ENCODE measurements at places on chromosomes 11 and 22.
A peak's percentile ranks its signal among the peaks of the same experiment; 100 is the strongest.

GRCh38 chr11:12802418-12803085, 128.3 kb downstream of the TEAD1 start:
- DNase-seq: peak; percentile 76

DNA sequence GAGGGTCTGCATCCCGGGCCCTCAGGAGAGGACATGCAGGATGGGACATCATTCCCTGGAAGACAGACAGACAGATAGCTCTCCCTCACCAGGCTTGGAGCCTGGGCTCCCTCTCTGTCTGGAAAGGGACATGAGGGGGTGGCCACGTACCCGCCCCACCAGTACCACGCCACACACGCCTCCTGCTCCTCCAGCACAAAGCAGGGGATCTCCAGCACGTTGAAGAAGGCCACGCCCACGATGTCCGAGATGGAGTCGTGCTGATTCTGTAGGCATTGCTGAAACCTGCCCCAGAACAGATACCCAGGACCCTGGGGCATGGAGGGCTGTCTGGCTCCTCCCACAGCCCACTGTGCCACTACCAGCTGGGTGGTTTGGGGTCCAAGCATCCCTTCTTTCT, 2.2 kb downstream of the PLA2G3 start:
- DNase-seq: no peak

DNA sequence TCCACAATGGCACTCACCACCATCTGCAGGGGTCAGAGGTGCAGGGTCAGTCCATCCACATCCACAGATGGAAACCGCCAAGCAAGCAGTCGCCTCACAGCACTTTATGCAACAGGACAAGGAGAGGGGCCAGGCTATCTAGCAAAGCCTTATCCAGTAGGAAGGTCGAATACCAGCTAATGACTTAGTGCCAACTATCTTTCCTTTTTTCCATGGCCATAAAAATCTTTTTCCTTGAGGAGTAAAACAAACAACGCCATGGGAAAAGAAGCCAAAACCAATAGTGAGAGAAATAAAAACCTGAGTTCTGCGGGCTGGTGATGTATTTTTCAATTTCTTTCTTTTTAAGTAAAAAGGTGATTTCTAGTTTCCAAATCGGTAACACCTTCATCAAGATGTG, 8.2 kb downstream of the SNX19 start:
- DNase-seq: no peak

GRCh38 chr22:49934160-49934890, 15.9 kb downstream of the CRELD2 start:
- DNase-seq: peak; percentile 45

DNA sequence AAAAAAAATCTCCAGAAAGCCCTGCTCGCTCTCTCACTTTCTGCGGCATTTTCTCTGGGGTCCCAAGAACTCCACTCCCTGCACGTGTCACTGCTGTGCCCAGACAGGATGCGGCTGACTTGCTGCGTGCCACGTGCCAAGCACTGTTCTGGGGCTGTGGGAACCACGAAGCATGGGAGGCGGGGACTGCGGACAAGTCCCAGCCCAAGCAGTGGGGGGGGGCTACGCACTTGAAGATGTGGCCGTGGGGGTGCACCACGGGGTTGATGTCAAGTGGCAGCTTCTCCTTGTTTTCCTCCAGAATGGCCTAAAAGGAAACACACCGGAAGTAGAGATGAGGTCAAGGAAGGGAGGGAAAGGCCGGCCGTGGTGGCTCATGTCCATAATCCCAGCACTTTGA, 10.8 kb downstream of the TTLL12 start:
- DNase-seq: no peak

DNA sequence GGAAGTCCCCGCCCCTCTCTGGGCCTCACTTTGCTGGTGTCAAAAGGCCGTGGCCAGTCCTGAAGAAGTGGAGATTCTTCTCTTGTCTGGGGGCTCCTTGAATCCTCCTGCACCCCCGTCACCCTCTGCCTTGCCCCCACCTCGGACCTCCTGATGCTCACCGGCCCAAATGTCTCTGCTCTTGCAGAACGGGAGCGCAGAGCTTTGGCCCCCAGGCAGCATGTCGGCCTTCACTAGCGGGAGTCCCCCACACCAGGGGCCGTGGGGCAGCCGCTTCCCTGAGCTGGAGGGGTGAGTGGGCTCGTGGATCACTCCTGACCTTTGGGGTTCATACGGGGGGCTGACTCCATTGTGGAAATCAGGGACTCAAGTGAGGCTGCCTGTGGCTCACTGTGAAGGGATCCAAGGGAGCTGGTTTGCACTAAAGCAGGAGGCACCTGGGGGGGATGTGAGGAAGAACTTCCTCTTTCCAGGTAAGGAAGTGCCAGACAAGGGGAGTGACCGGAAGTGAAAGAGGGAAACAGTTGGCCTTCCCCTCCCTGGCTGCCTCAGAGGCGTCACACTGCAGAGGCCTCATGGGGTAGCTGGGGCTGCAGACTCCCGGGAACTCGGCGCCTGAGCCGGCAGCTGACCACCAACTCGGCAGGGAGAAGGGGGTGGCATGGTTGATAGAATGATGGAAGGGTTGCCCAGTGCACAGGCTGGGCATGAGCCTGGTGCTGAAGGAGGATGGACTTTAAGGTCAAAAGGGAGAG, 23.1 kb downstream of the CSF2RB start:
- DNase-seq: no peak

DNA sequence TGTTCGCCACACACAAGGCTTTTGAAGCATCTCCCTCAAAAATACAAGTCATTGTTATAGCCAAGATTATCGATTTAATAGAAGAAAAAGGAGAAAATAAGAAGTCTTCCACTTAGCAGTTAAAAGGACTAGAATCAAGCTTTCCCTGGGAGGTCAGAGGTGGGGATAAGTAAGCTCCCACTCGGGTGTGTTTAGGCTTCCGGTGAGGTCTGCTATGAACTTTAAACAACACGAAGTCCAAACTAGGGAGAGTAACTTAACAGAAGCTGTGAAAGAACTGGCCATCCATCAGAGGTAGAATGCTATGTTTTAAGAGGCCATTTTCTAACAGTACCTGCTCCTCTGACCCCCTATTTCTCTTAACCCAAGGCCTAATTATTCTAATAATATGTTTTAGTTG, 91.4 kb upstream of the APOA1 start:
- no peak for DNase-seq

- DNase-seq: no peak
Observed at GRCh38 chr11:117175781-117176180, 2.8 kb upstream of the SIDT2 start.

DNA sequence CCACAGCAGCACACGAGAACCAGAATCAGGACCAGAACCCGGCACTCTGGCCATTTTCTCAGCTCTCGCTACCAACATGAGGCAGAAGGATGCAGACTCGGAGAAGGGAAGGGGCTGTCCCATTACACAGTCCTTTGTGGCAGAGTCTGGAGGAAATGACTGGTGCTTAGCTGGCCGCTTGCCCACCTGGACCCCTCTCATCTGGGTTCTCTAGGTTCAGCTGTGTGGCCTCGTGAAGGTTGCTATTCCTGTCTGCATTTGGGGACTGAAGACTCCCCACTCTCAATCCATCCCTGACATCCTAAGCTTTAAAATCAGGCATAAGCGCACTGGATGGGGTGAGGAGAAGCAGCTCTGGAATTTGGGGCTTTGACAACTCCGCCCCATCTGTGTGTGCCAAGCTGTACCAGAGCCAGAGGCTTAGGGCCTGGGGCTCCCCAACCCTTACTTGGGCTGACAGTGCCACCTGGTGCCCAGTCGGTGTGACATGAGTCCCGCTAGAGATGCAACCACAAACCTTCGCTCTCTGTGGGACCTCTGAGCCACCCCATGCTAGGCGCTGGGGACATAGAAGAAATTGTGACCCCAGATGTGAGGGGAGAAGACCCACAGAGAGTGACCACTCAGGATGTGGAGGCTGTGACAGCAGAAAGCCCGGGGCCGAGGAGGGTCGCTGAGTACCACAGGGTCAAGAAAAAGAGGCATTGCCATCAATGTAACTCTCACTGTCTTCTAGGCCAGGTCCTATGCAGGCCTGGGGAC, 35.8 kb upstream of the FCHSD2 start:
- peak; percentile 78 for DNase-seq

DNA sequence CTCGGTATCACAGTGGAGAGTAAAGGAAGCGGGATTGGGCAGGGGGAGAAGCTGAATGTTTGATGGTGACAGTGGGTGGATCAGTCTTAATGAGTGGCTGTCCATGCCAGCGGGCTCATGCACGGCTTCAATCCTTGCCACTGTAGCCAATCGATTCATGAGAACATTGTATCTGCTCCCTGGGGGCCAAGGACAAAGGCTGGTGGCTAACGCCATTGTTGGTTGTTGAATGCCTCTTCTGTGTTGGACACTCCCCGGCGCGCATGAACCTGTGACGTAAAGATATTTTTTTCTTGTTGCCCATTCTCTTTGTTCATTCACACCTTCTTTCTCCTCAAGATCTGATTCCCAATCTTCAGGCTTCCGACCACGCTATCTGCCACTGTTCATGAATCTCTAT, 20.9 kb upstream of the ATXN10 start:
- no peak for DNase-seq

GRCh38 chr11:100220801-100221200, 466.3 kb upstream of the ARHGAP42 start:
- DNase-seq: no peak

- DNase-seq: peak; percentile 41
Observed at GRCh38 chr11:115657586-115657985, 153.4 kb upstream of the CADM1 start.

GRCh38 chr11:100080381-100080780, 606.7 kb upstream of the ARHGAP42 start:
- no peak for DNase-seq

DNA sequence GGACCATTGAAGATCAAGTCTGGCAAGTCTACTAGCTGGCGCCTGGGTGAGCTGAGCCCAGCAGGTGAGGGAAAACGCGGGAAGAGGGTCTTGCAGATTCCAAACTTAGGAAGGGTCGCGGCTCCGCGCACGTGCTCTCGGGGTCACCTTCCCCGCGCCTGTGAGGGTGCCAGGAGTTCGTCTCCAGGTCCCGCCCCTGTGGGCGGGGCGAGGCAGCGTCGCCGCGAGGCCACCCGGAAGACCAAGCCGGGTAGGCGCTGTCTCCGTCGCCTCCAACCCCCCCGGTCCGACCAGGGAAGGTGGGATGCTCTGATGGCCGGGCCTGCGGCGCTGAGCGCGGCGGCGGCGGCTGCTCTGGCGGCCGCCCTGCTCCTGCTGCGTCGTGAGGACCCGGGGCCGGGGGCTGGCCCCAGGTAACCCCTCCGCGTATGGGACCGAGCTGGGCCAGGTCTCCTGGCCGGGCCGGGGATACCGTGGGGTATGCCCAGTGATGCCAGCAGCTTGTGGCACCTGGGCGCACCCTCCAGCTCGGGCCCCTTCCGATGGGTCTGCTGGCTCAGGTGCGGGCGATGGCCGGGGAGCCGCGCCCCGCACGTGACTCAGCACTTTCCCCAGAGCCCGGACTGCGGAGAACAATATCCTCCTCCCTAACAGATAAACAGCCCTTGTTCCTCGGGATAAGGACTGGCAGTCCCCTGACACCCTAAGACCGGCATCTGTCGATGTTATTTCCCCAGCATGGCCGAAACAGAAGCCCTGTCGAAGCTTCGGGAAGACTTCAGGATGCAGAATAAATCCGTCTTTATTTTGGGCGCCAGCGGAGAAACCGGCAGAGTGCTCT, at the start of gene HTATIP2:
Gene HTATIP2 (plus strand): TSS at position 215 of the 841 bp plus-strand sequence. CDS start 524 bp downstream, at position 739.
- DNase-seq: peak; percentile 60

- DNase-seq: peak; percentile 10
Observed at GRCh38 chr22:27990879-27991278, 71.8 kb upstream of the PITPNB start.

- no peak for DNase-seq
Observed at GRCh38 chr11:115303929-115304531, 200.2 kb downstream of the CADM1 start.

GRCh38 chr11:20397281-20397680, 9.8 kb downstream of the PRMT3 start:
- DNase-seq: peak; percentile 44

GRCh38 chr22:31305194-31305593, 12.9 kb upstream of the PIK3IP1 start:
- DNase-seq: no peak

DNA sequence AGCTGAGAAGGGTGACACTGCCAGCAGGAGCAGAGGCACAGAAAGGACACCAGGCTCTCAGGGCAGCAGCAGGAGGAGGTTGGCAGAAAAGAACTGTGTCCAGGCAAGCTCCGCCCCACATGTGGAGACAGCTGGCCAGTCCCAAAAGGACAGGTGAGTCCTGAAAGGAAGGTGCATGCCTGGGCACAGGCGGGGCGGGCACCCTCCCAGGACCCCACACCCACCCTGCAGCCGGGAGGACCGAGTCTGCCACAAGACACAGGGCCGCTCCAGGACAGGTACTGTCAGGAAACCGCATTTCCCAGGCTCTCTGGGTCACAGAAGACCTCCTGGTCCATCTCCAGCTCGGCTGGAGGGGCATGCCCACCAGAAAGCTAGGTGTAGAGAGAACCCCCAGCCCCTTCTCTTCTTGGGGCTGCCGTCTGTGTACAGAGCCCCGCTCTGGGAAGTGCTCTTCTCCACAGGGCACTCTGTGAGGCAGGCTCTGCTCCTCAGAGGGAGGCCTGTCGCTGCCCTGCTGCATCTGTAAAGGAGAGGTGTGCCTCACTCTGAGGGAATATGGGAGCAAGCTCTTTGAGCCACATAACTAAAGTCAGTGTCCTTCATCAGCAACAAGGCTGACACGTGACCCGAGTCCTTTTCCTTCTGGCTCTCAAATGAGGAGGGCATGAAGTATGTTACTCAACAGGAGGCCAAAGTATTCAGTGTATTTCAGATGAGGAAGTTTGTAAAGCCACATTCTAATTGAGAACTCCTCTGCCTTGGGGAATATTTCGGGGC, 50.5 kb downstream of the CLTCL1 start:
- no peak for DNase-seq

DNA sequence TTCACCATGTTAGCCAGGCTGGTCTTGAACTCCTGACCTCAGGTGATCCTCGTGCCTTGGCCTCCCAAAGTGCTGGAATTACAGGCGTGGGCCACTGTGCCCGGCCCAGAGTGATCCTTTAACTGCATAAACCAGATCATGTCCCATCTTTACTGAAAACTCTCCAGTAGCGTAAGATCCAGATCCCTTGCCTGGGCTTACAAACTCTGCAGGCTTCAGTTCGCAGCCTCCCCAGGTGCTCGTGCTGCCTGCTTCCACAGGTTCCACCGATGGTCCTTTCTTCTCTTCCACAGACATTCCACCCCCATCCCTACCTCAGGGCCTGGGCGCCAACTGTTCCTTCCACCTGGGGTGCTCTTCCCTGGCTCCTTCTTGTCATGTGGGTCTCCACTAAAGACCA, 88.8 kb upstream of the SHANK2 start:
- no peak for DNase-seq
